Calu3 (cell line): ENCODE measurements at places on chromosomes 7 and 10.

DNA sequence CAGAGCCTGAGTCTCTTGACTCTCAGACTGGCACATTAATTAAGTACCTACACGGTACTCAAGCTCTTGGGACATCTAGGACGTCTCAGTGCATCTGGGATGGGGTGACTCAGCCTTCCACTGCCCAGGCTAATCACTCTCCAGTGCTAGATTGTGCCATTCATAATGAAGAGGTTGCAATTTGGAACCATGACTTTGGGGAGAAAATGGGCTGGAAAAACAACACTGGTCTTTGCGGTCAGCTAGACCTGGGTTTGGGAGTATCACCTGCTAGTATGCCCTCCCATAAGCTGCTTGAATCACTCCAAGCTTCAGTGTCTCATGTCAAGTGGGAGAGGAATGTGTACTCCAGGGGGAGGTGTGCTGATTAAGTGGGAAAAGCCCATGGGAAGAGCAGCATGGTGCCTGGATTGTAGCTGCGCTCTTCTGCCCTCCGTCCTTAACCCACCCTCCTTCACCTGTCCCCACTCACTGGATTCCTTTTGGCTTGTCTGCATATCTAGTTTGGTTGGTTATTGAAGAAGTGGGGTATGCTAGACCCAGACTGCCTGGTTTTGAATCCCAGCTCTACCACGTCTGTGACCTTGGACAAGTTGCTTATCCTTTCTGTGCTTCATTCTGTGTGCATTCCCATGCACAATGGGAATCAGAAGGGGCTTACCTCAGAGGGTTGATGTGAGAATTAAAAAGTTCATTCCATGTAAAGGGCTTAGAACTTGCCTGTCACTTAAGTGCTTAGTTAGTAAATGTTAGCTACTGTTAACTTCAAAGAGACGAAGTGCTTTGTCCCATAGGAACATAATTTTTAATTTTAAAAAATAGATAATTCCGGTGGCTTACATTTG, 3.8 kb downstream of the NFE2L3 start:
- peak; percentile 56 for DNase-seq

- peak; percentile 45 for DNase-seq
Observed at GRCh38 chr10:47405857-47406547, 21.9 kb upstream of the ZNF488 start.

- DNase-seq: no peak
Observed at GRCh38 chr10:26090762-26091161, 125.8 kb upstream of the GAD2 start.

DNA sequence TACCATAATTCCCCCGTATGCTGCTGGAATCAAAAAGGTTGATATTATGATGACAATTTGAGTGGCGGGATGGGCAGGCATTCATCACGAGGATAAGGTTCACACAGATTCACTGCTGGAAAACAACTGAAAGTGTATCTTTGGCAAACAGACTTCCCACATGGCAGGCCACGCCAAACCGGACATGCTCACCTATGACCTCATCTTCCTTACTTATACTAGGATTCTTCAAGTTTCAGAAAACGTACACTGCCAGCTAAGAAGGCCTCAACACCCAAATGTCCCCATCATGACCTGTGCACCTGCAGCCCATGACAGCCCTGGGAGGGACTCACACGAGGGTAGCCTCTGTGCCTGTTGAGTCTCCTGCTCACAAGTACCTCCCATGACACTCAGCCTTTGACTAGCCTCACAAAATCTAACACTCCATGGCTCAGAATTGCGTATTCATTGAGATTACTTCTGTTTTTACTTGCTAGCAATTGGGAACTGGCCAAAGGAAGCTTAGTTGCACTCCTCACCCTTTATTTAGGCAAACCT, 259.0 kb upstream of the GHITM start:
- no peak for DNase-seq

DNA sequence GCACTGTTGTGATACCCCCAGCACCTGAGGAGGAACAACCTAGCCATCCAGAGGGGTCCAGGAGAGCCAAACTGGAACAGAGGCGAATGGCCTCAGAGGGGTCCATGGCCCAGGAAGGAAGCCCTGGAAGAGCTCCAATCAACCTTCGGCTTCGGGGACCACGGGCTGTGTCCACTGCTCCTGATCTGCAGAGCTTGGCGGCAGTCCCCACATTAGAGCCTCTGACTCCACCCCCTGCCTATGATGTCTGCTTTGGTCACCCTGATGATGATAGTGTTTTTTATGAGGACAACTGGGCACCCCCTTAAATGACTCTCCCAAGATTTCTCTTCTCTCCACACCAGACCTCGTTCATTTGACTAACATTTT, 1.6 kb upstream of the CASP2 start:
- no peak for DNase-seq

DNA sequence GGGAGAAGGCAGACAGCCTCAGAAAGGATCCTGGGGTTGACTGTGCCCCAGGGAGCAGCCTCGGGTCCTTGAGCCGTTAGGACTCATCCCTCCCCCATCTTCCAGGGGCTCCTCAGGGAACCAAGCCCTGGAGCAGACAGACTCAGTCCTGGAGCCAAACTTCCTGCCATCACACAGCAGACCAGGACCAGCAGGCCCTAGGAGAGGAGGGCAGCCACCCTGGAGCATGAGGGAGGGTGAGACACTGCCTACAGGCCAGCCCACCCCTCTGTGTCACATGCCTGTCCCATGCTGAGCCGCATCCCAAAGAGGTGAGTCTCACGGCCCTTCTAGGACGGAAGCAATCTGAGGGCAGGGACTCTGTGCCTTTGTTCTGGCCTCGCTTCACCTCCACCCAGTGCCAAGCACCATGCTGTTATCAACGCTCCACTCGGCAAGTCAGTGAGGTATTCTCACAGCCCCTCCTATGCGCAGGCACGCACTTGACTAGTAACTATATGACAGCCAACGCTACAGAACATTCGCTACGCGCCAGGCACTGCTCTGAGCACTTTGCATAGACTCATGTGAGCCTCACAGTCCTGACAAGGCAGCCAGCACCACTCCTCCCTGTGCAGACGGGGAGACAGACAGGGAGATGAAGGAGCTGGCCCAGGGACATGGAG, 19.1 kb downstream of the MAD1L1 start:
- no peak for DNase-seq

DNA sequence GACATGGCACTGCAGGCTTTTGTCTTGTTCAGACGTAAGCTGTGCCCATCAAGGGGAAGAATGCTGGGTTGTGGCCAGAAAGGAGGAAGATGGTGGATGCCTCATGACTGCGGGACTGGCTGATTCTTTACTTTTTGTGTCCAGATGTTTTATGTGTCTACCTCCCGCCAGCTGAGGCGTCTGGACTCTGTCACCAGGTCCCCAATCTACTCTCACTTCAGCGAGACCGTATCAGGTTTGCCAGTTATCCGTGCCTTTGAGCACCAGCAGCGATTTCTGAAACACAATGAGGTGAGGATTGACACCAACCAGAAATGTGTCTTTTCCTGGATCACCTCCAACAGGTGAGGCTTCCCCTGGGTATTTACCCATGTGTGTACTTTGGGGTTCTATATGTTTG, 53.5 kb downstream of the ABCC2 start:
- DNase-seq: no peak

GRCh38 chr7:132650498-132650897, 74.2 kb upstream of the PLXNA4 start:
- DNase-seq: no peak

DNA sequence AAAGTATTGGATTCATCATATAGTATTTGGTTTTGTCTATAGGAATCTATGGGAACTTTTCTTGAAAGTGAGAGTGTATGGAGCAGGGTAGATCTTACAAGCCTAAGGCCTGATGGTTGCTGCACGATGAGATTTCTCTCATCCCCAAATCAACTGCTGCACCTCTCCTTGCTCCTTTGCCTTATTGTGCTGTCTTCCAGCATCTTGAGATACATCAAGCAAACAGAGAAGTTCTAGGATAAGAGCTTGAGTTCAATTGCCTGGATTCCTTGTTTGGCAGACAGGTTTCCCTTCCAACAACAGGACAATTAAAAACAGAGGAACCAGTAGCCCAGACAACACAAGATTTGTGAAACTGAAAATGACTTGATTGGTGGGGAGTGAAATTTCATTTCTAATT, 56.6 kb downstream of the CPED1 start:
- DNase-seq: no peak

- DNase-seq: no peak
Observed at GRCh38 chr10:22338185-22338900, 7.0 kb upstream of the SPAG6 start.

DNA sequence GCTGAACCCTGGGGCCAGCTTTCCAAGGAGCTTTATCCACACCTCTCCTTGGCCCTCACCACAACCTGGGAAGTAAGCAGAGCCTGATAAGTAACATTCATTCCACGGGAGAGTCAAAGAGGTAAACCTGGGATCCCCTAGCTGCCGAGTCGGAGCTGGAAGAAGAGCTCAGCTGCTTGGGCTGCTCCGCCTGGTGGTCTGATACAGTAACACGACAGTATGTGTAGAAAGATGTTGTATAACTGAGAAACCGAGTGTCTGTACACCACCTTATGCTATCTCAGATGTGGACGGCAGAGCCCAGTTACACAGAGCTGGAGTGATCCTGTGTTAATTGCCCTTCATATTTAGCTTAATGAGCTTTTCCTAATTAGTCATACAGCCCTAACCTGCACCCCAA, 151.3 kb upstream of the KMT2E start:
- no peak for DNase-seq

GRCh38 chr7:34163956-34164355, 258.6 kb downstream of the BMPER start:
- DNase-seq: no peak

GRCh38 chr10:44962870-44963738, 3.5 kb downstream of the RASSF4 start:
- DNase-seq: no peak

GRCh38 chr10:124065382-124066125, 27.8 kb downstream of the CHST15 start:
- no peak for DNase-seq

DNA sequence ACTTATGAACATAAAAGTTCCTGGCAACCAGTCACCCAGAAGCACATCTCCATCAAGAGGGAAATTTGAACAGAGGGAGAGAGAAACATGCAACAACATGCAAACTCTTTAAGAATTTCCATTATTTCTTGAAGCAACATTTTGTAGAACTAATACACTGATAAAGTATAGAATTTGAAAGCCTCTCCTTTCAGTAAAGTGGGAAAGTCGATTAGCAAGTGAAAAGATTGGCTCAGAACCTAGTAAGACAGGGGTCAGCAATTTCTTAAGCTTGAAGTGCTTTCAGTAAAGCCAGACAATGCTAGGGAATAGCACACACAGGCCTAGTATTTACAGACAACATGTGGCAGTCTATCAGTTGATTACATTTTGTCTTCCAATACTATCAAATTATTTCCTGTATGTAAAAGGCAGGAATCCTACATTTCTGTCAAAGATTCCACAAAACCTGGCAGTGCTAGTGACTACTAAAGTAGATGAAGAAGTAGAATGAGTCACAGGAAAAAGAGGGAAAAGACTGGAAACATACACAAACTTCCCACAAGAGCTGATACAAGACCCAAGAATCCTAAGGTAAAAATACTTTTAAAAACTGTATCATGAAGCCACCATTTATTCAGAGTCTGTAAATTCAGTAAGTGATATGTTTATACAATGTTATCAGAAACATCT, 25.2 kb downstream of the DNAJC1 start:
- DNase-seq: no peak

DNA sequence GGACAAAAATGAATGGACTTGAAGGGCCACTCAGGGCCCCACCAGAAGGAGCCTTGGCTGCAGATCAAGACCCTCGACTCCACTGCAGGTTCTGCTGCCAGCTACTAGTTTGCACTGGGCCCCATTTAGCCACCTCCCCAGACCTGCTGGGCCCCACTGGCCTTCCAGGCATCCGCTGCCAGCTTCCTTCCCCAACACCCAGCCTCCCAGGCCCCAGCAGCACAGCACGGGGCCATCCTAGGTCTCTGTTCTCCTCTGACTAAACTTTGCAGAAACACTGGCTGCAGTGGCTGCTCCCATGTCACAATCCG, 277.4 kb upstream of the KLF14 start:
- no peak for DNase-seq

- DNase-seq: no peak
Observed at GRCh38 chr10:75426880-75427279, 4.5 kb upstream of the LRMDA start.

DNA sequence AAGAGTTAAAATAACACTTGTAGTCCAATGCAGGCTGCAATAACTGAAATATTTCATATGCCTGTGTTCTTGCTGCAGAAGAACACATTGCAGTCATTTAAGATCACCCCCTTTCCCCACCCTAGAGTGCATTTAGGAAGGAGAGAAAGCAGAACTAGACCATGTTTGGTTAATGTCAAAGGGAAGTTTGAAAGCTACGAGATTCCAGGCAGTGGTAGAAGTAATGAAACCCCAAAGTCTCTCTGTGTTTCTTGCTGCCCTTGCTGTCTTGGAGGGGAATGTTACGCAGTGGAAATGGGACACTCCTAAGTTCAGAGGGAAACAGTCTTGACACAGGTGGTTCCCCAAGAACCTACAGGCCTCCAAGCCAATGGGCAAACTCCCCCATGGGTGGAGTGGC, 242.9 kb downstream of the PTEN start:
- no peak for DNase-seq

DNA sequence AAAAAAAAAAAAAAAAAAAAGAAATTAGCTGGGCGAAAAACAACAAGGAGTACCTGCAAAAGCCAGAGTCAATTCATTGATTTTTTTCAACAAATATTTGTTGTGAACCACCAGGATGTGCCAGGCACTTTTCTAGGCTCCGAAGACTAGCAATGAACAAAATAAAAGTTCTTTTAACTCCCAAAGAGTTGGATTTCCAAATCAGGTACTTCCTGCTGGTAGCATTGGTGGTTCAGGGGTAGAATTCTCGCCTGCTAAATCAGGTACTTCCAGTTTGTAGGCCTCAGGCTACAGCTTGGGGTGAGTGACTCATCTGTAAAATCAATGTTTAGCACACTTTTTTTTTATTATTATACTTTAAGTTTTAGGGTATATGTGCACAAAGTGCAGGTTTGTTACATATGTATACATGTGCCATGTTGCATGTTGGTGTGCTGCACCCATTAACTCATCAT, 10.9 kb downstream of the PPA1 start:
- DNase-seq: peak; percentile 83

DNA sequence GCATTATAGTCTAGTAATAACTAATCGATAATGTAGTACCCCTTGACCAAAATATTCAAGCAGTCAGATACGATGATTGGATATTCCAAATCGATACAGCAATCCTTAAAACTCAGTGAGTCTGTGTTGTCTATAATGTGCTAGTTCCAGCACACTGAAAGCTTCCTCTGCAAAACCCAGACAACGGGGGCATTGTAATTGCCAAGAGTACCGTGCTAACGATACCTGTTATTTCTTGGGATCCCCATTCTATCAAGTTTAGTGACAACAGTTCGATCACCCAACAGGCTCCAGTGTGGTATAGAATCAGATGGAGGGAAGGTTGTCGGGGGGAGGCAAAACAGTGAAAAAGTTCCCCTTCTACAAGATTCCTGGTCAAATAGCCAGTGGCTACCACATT, 865 bp downstream of the ZNF438 start:
- DNase-seq: peak; percentile 14
